Foreskin fibroblast (primary cell): ENCODE measurements at places on chromosomes 5 and 9.

DNA sequence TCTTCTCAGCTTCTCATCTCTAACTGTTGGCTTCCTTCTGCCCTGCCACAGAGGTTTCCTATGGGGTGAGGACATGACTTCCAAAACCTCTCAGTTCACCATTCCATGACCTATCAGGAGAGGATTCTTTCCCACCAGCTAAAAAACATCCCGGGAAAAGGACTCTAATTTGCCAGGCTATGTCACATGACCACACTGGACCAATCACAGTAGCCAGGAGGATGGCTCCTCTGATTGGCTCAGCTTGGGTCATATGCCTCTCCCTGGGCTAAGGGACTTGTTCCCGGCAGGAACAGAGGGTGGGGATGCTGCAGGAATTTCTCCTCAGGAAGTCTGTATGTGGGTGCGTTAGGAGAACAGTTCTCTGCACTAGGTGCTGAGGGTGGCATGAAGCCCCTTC is 40.3 kb upstream of the XPA start:
- DNase-seq = no peak

GRCh38 chr9:129548571-129549135 is 72.2 kb downstream of the C9orf50 start:
- DNase-seq = no peak

GRCh38 chr9:76415731-76416130 is 21.5 kb upstream of the RFK start:
- DNase-seq = peak; percentile 23

DNA sequence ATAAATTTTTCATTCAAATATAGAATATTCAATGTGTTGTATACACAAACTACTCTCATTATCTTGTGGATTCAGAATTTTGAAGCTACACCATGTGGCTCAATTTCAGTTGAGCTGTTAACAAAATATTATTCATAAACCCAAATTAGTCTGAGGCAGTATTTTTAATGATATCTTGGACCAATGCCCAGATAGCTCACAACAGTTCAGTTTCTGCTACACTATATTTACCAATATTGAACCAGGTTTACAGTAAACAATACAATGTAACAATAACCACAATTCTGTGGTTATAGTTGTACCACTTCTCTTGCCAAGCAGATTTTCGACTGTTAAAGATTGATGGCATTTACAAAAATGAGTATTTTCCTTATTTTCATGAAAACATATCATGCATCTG is 99.9 kb downstream of the SSBP2 start:
- no peak for DNase-seq

- no peak for DNase-seq
Observed at GRCh38 chr9:127096208-127096607, 26.2 kb downstream of the ANGPTL2 start.

DNA sequence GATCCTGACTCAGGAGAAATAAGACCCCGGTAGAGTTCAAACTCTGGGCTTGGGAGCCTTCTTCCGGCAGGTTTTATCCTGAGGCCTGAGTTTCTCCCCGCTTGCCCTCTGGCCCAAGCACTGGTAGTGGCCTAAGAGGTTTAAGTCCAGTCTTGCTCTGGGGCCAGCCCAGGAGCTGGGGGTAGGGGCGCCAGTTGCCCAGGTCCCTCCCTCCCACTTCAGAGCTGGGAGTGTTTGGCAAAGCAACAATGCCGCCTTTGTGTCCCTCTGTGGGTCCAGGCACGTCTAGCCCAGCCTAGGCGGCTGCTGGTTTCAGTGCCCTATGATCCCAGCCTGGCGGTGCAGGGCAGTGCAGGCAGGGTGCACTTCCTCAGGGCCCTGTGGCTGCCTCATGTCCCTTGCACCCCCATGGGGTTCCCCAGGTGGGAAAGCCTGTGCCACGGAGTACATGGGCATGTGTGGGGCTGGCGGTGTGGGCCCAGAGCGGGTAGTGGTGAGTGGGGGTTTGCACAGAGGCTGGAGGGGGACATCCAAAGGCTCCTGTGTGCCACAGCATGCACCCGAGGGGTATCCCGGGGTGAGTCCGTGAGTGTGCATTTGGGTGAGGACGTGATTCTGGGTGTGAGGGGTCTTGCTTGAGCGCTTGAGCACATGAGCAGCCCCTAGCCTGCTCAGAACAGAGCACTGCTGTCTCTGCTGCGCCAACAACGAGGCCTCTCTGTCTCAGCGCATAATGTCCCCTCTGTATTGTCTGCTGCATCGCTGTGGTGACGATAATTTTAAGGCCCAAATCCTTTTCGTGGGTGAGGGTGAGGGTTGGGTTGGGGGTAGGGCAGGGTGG is 61.7 kb upstream of the PSD2 start:
- no peak for DNase-seq

GRCh38 chr5:37604290-37604689 is 225.2 kb downstream of the WDR70 start:
- DNase-seq = no peak

GRCh38 chr5:177309351-177310191 is 2.1 kb downstream of the MXD3 start:
- peak; percentile 81 for DNase-seq

DNA sequence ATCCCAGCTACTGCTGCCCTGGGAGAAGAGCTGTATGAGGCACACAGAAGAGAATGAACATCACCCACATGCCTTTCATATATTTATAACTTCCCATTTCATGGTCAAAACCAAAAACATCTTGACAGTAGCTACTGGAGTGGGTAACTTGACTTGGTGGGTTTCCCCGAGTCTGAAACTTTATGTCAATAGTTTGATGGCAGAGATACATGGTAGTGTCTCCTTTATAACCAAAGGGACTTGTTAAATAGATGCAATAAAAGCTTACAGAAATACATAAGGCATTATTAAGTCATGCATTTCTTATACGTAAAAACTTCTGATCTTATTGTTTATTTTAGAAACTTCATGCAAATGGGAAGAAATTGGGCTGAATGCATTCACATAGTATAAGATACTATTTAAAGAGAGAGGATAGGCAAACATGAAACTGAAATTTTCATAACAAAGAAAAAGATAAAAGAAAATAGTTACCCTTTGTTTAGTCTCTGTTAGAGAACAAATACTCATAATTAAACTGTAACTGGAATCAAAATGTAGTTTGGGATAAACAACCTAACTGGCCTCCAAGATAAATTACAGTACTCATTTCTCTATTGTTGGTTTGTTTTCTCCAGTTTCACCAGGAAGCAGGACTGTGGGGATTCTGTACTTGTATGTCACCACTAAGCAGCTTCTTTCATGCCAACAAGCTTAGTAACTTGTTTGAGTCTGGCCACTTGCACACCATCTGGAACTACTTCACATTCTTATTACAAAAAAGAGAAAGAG is 459.3 kb upstream of the MEF2C start:
- DNase-seq = peak; percentile 86

DNA sequence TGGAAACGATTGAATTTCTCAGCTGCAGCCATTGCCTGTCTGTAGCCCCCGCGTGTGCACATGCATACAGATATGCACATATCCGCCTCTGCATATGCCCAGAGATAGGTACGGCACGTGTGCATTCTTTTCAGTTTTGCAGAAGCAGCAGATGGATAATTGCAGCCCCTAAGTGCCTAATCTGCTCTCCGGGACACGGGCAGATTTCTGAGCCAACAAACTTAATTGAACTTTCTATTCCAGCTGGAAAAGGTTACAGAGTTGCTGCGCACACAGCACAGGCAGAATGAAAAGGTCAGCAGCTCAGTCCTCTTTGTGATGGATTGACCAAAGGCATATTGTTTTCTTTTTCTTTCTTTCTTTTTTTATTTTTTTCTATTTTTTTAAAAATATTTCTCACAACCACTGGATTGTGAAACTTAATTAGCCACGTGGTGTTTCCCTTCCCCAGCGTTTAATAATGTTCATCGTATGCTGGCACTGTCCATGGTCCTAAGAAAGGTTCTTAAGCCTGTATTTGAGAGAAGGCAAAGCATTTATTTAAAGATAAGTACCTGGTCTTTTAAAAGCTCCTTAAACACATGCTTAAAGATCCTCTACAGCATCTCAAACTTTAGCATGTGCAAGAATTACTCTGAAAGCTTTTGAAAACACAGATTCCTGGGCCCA is 270.2 kb upstream of the BRINP1 start:
- peak; percentile 8 for DNase-seq

DNA sequence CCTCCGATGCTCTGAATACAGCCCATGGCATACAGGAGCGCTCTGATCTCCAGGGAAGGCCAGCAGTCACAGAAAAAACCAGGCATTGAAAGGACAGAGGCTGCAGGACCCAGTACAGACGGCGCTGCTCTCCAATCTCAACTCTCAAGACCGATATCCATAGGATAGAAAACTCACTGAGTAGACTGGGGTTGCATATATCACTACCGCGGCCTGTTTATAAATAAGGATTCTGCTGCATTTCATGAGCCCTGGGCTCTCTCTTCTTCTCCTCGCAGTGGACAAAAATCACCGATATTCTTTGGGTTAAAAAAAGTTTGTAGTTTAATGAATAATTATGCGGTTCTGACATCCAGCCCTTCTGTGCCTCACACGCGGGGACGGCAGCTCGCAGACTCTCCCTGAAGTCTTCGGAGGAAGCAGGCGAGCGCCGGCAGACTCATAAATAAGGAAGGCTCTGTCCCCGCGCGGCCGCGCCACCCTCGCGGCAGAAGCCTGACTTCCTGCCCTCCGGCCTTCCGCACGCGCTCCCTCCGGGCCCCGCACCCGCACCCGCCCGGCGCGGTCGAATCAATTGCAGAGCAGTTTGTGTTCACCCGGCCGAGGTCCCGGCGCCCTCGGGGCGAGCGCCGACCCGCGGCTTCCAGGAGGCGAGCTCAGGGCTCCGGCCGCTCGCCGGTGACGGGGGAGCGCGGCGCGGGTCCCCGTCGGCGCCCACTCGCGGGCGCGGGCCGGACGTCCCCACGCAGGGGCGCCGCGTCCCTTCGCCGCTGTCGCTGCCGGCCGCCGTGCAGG is at the start of gene FAM78A:
Gene FAM78A, minus strand, starts transcription at position 417 of the 795 bp plus-strand sequence. Its CDS starts 331 bp downstream, at position 86.
- peak; percentile 52 for DNase-seq
